Activated naive CD8-positive, alpha-beta T cell treated with anti-CD3 and anti-CD28 coated beads for 36 hours (primary cell): ENCODE measurements at places on chromosomes 5 and 9. TPM values are rescaled to one million over a fixed set of nuclear protein-coding genes. Genes with fewer than 3 reads are reported as not detected.

RNF183 gene
- not detected for total RNA-seq

FBP1 gene
- total RNA-seq = 0.82 TPM

DNA sequence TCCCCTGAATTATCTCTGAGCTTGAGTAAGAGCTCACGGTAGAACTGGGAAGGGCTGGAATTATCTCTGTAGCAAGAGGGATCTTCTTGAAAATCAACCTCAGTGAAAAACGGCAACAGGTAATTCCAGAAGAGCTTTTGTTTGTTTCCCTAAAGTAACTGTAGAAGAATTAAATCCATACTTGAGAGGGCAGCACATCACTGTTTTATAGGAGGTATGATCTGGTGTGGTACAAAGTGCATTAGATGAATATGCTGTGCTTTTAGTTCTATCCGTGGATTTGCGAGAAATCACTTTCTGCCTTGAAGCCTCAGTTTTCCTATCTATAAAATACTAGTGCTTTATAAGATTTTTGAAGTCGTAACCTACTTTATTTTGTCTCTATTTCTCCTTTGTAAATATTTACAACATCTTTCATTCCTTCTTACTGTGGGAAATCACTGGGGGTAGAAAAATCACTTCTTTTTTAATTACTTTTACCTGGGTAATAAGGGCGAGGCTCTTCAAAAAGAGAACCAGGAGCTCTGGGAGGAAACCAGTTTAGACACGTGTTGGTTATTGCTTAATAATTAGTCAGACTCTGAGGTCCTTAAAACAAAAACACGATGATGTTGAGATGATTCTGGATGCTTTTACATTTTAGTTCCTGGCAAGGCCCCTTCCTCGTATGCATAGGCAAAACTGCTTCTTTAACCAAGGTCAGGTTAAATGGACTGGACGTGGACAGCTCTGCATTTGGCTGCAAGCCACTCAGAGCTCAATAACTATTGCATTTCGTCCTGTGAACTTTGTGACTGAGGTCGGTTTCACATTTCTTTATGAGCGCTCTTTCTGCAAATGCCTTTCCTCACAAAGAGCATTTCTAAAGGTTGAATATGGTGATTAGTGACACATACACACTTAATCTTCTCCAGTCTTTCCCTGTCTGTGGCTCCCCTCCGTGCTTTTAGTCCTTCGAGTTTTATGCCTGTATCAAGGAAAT lies 376.1 kb downstream of the BRINP1 start:
- no peak overlapping the region for H3K27ac ChIP-seq
- no peaks in the 10 kb centered on the region for H3K4me1 ChIP-seq
- no peak for DNase-seq
- H3K4me3 ChIP-seq = no peak overlapping the region

CD180 gene
- 0.04 TPM for total RNA-seq

DNA sequence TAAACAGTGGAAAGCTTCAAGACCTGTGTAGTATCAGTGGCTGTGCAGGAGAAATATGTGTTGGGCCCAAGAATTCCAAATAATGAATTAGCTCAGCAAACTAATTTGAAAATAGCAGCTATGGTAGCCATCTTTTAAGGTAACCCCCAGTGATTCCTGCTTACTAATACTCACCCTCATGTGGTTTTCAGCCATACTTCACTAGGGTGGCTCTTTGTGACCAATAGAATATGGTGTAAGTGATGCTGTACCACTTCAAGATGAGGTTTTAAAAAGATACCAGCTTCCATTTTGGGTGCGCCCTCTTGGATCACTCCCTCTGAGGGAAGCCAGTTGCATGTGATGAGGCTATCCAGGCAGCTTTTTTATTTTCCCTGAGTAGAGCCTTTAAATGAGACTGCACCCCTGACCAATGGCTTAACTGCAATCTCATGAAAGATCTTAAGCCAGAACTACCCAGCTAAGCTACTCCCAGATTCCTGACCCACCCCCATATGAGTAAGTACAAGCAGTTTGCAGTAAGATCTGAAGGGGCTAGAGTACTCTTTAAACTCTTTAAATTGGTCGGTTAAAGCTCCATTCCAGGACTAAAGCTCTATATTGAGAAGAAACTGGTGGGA lies 58.3 kb downstream of the UHRF2 start:
- peaks cover 17% of the 10 kb centered on the region for H3K36me3 ChIP-seq
- no peaks in the 10 kb centered on the region for H3K27me3 ChIP-seq
- no peak overlapping the region for H3K4me3 ChIP-seq
- peak overlapping the region; percentile 47 for H3K27ac ChIP-seq
- DNase-seq = no peak

OTULINL gene
- total RNA-seq = 27.3 TPM

DNA sequence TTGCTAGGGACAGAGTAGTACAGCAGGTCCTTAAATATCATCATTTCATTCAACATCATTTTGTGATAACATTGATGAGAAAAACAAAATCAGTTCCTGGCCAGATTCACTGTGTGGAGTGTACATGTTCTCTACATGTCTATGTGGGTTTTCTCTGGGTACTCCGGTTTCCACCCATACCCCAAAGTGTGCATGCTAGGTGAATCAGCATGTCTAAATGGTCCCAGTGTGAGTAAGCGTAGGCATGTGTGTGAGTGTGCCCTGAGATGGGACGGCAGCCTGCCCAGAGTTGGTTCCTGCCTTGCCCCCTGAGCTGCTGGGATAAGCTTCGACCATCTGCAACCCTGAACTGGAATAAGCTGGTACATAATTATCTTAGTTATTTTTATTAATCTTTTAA lies 16.5 kb upstream of the GLIS3 start:
- H3K36me3 ChIP-seq = no peaks in the 10 kb centered on the region
- no peak overlapping the region for H3K27ac ChIP-seq
- no peak for DNase-seq
- H3K4me1 ChIP-seq = peaks cover 17% of the 10 kb centered on the region
- no peaks in the 10 kb centered on the region for H3K27me3 ChIP-seq
- no peak overlapping the region for H3K4me3 ChIP-seq
